ENCODE measurements at places on chromosomes 3 and 15.

- DNase-seq = no peak
These were observed 6.7 kb downstream of the KBTBD13 start for GRCh38 chr15:65083262-65083701.

DNA sequence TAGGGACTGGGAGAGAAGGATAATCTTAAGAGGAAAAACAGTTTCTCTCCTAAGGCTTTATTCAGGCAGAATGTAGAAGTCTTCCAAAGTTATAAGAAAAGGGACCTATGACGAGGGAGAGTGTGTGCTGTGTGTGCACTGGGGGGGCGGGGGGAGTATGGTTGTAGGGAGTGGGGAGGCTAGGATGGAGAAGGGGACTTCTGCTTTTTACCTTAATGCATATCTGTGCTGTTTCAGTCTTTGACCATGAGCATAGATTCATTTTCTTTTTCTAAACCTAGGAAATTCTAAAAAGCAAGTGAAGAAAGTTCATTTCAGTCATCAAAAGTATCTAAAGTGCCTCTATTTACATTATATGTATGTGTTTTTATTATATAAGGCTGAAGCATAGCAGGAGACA lies 52.6 kb upstream of the RASA2 start:
- DNase-seq = no peak

DNA sequence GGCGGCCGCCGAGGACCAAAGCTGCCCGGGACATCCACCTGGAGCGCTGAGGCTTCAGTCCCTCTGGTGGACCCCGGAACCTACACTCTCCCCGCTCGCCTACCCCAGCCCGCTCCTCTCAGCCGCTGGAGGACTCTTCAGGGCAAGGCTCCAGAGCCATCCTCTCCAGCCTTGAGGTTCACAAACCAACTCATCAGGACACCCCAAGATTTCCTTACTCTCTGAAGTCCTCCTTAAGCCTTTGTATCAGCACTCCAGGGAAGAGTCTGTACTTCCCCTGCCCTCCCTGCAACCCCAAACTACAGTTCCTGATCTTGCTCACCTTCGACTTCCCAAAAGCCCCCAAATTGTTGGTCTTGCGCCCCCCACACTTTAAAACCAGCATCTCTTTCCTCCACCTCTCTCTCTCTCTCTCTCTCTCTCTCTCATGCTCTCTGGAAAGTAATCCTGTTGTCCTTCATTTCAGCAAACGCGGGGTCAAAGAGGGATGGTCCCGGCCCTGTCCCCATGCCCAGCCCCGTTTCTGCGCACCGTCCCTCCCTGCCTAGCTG lies 438 bp downstream of the THBS1 start:
- no peak for DNase-seq

DNA sequence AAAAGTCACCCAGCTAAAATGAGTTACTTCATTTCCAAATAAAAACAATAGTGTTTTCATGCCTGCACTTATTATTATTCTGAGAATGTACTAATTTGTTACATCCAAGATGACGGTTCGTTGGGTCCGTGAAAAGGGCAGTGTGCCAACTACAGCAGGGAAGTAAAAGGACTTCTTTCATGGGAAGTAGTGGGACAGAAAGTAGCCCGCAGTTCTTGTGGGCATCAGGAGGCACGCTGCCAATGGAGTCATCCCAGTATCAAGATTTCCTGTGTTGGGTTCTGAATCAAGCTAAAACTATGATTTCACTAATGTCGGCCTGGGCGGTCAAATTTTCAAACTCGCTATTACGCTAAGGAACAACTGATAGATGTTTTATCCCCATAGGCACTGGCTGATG lies 254.5 kb upstream of the SOX2 start:
- DNase-seq = no peak

- no peak for DNase-seq
These were observed 676.0 kb downstream of the EPHA3 start for GRCh38 chr3:89783341-89783927.

DNA sequence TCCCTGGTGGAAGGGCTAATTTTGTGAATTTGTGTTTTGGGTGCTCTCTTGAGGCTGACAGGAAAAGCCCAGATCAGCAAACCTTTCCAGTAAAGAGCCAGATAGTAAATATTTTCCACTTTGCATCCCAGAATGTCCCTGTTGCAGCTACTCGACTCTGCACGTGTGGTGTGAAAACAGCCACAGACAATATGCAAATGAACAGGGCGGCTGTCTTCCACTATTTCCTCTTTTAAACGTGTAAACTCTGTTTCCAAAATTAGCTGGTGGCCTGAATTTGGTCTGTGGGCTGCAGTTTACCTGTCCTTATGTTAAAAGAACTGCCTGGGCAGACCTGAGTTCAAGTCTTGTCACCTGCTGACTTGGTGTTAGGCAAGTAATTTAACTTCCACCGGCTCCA lies 202.7 kb downstream of the EDEM1 start:
- DNase-seq = no peak

GRCh38 chr3:26193558-26193957 lies 403.7 kb downstream of the OXSM start:
- DNase-seq = no peak

GRCh38 chr15:70763950-70764730 lies 782 bp upstream of the UACA start:
- no peak for DNase-seq

DNA sequence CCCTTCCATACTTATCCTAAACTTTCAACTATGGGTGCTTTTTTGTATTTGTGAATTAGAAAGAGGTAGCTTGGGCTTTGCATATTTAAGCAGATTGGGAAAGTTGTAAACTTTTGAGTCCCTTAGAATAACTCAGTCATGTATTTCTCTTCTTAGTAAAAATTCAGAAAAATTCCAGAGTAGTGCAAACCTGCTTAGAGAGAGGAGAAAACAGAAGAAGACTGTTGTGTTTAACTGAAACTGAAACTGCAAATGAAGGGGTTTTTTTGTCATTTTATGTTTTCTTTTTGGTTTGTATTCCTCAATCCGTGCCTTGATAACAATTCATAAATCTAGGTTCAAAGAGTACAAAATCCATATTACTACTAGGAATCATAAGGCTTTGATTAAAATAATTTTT lies 31.3 kb downstream of the CD200 start:
- DNase-seq = no peak

- DNase-seq = no peak
These were observed 51.1 kb upstream of the CHD2 start for GRCh38 chr15:92848852-92849598.

DNA sequence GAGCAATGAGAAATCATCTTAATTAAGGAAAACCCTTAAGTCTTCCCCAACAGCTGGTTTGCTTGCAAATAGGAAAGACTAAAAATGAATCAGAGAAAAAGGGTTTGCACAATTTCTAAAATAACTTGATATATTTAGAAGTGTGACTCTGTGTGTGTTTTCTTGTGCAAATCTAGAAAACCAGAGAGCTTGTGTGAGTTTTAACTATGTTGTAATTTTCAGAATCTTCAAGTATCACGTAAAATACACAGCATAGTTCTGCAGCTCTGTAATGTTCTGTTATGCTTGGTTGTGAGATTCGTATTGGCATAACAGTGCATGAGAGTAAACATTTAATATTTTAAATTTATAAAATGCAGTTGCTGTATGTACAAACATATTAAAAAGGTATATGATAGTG lies 74.7 kb upstream of the GAP43 start:
- no peak for DNase-seq

- DNase-seq = no peak
These were observed 181.0 kb downstream of the SI start for GRCh38 chr3:164897342-164897741.

GRCh38 chr3:55065331-55065730 lies 137.5 kb upstream of the LRTM1 start:
- no peak for DNase-seq

- no peak for DNase-seq
These were observed 7.0 kb downstream of the CCR2 start for GRCh38 chr3:46360907-46361306.

GRCh38 chr3:51392355-51393133 lies 1.5 kb downstream of the RBM15B start:
- no peak for DNase-seq

DNA sequence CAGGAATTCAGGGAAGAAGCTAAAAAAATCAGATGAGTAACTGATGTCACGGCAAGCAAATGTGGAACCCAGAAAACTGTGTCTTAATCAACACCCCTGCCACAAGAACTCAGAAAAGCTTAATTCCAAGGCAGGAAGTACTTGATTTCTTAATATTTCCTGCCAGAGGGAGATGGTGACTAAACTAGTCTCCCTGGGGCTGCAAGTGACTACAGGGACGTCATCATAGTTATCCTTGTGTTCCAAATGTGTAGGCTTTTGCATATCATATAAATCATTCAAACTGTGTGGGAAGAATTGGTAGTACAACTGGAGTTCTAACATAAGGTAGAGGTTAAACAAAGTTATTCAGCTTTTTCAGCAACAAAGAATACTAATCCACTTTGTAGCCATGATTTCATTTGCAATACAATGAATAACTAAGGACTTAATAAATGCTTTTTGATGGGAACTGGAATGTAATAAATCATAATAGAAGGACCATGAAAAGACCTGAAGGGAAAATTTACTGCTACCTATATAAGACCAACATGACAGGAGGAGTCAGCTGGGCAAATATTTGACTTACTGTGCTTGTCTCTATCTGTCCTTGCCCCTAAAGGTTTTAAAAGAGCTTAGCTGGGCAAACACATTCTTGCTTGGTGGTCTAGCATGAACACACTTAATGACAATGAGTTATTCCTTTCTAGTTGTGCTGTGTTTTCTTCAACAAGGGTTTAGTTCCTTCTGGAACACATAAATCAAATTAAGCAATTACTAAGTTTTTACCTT lies 76.0 kb upstream of the NECTIN3 start:
- no peak for DNase-seq

GRCh38 chr15:70235347-70235746 lies 137.6 kb upstream of the TLE3 start:
- no peak for DNase-seq

DNA sequence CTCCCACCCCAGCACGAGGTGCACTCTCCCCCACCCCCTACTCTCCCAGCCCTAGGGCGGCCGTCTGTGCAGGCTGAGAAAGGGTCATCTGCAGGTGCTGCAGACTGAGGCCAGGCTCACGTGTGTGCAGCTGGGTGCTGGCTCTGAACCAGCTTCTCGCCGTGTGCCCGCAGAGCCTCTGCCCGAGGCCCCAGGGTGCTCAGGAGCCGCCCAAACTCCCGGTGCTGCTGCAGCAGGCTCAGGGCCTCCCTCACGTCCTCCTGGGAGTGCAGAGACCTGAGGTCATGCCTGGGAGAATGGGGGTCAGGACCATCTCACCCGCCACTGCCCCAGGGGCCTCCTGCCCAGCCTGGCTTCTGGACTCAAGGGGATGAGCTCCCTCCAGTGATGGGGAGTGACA lies 17.2 kb downstream of the SPTBN5 start:
- DNase-seq = no peak

DNA sequence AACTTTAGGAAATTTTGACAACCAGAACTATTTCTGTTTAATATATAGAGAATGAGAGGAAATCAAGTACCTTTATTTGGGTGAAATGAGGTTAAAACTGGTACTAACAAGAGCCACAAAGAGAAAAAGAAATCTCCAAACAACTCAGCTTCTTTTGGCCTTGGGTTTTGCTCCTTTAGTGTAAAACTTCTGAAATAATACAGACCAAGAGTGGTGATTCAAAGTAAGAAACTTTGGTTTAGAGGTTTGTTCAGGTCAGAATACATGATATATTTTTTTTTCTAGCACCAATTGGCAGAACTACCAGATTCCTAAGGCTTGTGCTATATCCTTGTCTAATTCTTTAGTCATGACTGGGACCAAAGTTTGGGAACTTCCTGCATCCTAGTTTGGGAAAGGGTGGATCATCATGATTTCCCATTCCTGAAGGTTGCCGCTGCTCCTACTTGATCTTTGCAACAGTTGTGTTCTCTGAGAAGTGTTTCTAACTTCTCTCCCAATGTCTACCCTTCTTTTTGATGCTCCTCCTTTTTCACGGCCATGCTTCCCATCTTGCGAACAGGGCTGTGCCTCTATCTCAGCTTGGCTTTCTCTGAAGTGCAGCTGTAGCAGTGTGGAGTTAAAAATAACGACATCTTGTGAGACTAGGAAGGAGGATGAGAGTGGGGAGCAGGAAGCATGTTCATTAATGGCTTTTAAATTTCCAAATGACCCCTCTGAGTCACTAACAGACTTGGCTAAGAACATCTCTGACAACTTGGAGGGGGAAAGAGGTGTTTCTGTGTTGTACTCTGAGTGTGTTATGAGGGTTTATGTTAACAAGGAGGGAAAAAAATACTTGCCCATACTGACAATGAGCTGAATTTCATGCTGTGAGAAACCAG lies 87.7 kb downstream of the KCNAB1 start:
- no peak for DNase-seq

- DNase-seq = no peak
These were observed 50.4 kb upstream of the TRA2B start for GRCh38 chr3:185988080-185988815.

DNA sequence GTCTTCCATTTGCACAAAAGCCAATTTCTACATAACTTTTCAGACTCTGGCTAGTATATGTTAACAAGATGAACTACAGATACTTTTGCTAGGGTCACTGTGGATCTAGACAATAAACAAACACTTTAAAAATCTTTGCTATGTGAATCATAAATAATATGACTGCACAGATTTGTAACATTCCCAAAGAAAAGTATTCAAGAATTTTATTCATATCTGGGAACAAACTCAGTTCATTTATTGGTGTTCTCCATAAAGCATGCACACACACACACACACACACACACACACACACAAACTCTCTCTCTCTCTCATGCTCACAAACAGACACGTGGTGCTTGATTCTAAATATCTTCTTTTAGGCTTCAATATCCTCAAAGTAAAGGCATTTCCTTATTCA lies 18.8 kb upstream of the THRB start:
- no peak for DNase-seq

GRCh38 chr3:9036404-9037131 lies 73.3 kb upstream of the RAD18 start:
- no peak for DNase-seq

GRCh38 chr15:80012060-80012726 lies 41.2 kb upstream of the BCL2A1 start:
- DNase-seq = no peak

All from ascending aorta (tissue), 2 donors.